ENCODE measurements at places on chromosomes 1 and 21.

DNA sequence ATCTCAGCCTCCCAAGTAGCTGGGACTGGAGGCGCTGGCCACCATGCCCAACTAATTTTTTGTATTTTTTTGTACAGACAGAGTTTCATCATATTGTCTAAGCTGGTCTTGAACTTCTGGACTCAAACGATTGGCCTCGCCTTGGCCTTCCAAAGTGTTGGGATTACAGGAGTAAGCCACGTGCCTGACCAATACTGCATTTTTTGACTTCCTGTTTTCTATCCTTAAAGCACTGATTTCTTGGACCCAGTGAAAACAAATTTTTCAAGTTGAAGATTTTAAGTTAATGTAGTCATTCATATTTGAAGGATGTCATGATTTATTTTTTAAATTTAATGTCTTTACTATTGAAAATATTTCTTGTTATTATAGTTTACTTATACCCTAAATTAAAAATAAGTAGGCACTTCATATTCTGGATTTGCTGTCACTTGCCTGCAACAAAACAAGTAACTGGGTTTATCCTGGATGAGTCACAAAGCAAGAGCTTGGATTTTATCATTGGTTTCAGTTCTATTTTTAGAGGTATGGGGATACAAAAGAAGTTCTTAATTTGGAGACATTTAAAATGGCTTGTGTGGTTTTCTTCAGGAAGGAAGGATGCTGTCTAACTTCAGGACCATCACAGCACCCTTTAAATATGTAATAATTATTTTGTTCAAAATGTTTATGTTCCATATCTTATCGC is 2.2 kb upstream of the VPS45 start:
- no peak for DNase-seq

- DNase-seq, result peak; percentile 49
These were observed 10.4 kb downstream of the LGALS8 start for GRCh38 chr1:236534151-236534651.

DNA sequence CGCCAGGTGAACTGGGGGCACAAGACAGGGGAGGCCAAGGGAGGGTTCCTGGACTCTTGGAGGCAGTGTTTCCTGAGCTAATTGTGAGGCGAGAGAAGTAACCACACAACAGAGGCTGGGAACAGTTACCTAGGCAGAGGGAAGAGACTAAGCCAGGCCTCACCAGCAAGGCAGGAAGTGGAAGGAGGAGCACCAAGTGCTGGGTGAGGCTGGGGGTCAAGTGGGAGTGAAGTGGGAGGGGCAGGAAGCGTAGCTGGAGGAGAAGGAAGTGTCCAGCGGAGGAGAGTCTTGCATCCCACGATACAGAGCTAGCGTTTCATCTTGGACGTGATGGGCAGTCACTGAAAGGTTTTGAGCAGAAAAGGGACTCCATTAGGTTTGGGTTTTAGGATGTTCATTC is 48.3 kb upstream of the CAPZB start:
- no peak for DNase-seq

GRCh38 chr1:215113776-215114153 is 31.2 kb downstream of the KCNK2 start:
- no peak for DNase-seq

DNA sequence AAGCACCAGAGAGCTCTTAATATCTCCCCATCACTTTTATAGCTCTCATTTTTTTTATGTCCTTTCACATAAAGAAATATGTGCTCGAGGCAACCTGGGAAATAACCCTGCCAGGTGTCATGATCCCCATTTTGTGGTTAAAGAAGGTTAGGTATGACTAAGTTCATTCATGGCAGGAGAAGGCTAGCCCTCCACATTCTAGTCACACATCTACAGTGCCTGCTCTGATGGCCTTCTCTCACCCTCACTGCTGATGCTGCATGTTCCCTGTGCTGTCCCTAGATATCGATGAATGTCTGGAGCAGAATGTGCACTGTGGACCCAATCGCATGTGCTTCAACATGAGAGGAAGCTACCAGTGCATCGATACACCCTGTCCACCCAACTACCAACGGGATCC is 187.5 kb downstream of the TPR start:
- DNase-seq, result no peak

- DNase-seq, result no peak
These were observed 91.4 kb downstream of the LYPLAL1 start for GRCh38 chr1:219265026-219265515.

GRCh38 chr1:192476802-192477298 is 98.7 kb upstream of the RGS1 start:
- DNase-seq, result no peak

DNA sequence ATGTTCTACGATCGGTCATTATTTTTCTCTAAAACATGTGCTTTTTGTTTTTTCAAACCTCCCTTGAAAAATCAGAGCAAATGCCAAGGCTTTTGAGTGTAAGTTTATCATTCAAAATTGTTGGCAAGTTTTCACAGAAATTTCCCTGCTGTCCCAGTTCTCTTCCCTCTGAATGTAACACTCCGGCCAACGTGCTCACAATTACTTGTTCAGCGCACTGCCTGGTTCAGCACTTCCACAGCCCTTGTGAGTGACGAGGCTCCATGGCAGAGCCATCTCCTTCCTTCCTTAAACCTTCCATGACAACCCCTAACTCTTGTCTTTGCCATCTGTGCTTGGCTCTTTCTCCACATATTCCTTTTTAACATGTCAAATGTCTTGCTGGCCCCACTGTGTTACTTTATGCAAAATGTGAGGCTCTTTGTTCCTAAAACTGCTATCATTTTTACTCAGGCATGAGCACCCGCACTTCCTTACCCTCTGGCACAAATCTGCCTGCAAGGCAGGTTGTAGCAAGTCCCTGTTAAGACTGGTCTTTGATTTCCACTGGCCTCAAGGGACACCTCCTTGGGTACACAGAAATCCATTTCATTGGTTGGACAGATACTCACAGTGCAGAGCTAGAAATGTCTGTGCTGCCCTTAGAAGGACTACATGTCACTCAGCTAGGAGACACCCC is 142.8 kb downstream of the HUNK start:
- no peak for DNase-seq

GRCh38 chr1:111990878-111991718 is 1.6 kb upstream of the KCND3 start:
- DNase-seq, result no peak

DNA sequence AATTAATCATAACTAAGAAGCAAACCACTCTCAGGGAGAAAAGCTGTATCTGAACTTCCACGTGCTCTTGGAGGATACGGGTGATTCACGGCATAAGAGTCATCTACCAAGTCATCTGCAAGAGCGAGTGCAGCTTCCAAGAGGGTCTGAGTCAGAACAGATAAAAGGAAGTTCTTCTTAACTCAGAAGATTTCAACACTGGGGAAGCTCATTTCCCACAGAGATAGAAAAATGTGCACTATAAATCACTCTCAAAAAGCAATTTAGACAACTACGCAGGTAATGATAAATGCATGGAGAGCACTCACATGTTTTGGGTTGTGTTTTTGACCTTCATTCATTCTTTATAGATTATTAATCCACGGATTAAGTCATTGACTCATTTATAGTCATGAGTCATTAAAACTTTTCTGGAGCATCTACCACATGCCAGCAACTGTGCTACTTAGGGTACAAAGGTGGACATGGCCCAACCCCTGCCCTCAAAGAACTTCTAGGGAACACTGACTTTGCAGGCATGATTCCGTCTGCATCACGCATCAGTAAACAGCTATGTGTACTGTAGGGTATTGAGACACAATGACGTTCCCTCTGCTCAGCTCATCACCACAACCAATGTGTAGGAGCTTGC is 20.8 kb downstream of the KCNJ15 start:
- DNase-seq, result peak; percentile 12

DNA sequence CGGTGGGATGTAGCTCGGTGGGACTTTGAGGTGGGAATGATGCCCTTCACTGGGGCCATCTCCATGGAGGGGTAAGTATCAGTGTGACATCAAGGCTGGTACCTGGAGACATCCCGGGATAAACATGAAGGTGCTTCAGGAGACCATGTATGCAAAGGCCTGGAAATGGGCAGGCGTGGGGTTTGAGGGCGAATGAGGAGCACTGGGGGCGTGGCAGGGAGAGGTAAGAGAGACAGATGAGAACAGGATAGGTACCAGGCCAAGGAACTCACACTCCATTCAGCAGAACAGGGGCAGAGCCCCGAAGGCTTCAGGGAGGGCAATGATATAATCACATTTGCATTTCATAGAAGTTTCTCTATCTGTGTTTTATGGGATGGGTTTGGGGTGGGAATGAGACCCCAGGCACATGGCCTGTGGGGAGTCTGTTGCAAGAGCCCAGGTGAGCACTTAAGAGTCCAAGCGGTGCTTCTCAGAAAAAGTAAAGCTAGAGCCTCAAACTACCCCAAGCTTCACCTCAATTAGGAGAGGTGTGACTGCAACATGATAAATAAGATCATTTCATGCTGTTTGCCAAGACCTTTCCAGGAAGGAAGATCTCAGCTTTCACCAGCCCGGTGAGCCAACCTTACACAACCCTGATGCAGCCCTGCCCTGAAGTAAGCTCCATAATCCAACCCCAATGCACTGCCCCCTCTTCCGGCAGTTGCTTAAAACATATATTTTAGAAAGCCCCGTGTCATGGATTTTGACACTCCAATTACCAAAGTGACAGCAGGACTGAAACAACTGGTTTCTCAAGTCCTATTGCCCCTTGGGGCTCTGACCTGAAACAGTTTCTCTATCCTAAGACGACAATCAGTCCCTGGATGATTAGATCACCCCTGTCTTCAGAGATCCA is 7.4 kb downstream of the S100A9 start:
- DNase-seq, result no peak

DNA sequence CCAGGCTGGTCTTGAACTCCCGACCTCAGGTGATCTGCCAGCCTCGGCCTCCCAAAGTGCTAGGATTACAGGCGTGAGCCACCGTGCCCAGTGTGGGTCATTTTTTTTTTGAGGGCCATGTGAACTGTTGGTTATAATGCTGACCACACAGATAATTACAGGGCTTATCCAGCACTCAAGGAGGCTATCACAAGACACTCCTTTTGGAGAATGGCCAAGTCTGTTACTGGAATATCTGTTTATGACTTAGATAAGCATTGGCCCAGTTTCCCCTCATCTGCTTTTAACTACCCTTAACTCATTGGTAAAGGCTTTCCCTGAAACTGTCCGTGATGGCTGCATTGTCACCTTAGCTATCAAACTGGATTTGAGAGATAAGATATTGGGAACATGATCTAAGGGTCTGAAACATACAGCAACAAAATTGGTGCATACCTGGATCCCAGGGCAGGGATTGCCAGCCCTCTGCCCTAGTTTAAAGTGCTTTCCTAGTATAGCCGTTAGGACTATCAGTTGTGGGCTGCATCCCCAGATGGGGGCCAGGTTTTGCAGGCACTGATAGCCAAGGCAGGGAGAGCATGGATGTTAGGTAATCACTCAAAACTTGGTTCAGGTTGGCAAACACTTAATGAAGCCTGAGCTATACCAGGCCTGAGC is 15.6 kb downstream of the SZT2 start:
- DNase-seq, result no peak

- no peak for DNase-seq
These were observed 31.6 kb upstream of the KIF1B start for GRCh38 chr1:10178597-10179405.

- DNase-seq, result no peak
These were observed 58.0 kb downstream of the DISC1 start for GRCh38 chr1:231684356-231685244.

- DNase-seq, result no peak
These were observed 129.8 kb upstream of the USH2A start for GRCh38 chr1:216553040-216553439.

DNA sequence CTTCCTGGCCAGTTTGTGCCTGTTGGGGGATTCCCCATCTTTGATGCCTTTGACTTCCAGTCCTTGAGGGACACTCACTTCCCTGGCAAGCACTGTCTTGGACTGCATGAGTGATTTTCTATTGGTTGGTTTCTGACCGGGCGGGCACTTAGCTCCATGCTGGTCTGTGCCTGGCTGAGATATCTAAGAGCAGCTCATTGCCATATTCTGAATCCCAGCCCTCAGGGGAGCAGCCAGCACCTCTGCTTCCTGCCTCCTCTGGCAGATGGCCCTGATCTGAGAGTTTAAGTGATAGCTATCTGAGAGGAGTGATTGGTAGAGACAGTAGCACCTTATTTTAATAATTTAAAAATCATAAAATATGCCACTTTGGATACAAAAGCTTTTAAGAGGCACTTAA is 52.5 kb downstream of the DISC1 start:
- DNase-seq, result no peak

GRCh38 chr1:47709019-47709871 is 271.4 kb downstream of the FOXD2 start:
- DNase-seq, result no peak

Data from activated CD4-positive, alpha-beta T cell treated with anti-CD3 and anti-CD28 coated beads, Interleukin-2, amount 50 U/mL, for 4 hours (primary cell).